Activated CD4-positive, alpha-beta memory T cell treated with anti-CD3 and anti-CD28 coated beads for 36 hours (primary cell): ENCODE measurements at places on chromosomes 1 and 21.

DNA sequence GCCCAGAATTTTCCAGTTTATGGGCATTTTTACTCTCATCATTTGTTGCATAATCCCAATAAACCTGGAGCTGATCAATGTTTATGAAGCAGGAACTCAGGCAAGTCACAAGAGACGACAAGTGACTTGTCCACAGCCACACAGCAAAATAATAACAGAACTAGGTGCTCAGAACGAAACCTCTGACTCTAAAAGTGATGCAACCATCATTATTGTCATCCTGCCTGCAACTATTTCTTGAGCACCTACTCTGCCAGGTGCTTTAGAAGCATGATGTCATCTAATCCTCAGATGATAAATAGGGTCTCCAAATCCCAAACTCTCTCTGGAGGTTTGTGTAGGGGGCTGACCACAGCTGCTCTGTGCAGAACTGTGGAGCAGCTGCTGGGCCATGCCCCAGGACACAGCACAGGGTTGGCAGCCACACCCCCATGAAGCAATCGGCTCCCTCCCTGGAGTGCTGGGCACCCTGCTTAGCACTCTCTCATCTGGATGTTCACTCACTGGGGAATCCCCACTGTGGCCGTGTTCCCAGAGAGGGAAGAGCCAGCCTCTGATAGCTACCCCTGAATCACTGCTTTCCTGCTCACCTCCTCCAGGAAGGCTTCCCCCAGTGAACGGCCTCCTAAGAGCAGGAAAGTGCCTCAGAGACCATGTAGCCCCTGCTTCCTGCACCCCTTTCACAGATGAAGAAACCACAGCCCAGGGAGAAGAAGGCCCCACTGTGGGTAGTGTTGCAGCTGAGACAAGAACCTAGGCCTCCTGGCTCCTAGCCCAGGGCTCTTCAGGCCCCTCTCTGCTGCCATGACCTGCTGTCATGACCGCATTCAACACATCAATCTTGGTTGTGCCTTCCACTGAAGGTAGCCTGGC is 2.1 kb downstream of the TTC22 start:
- peak; percentile 78 for DNase-seq

GRCh38 chr1:163771637-163772036 is 449.9 kb downstream of the NUF2 start:
- no peak for DNase-seq

DNA sequence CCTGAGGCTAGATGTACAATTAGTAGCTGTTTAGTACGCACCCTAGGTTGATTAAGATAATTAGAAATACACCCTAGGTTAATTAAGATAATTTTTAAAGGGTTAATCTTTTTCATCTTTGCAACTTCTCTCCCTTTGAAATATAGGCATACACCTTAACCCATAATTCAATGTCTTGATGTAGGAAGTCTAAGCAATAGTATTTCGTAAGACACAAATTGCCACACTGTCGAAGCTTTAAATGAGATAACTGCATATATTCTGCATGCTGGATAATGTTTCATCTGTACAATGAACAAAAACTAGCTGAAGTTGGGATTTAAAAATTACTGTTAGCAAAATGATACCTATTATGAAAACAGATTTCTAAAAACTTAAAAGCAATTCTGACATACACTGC is 122.9 kb downstream of the EVI5 start:
- DNase-seq, result no peak

- no peak for DNase-seq
Observed at GRCh38 chr21:16241479-16241963, 511.7 kb downstream of the USP25 start.

DNA sequence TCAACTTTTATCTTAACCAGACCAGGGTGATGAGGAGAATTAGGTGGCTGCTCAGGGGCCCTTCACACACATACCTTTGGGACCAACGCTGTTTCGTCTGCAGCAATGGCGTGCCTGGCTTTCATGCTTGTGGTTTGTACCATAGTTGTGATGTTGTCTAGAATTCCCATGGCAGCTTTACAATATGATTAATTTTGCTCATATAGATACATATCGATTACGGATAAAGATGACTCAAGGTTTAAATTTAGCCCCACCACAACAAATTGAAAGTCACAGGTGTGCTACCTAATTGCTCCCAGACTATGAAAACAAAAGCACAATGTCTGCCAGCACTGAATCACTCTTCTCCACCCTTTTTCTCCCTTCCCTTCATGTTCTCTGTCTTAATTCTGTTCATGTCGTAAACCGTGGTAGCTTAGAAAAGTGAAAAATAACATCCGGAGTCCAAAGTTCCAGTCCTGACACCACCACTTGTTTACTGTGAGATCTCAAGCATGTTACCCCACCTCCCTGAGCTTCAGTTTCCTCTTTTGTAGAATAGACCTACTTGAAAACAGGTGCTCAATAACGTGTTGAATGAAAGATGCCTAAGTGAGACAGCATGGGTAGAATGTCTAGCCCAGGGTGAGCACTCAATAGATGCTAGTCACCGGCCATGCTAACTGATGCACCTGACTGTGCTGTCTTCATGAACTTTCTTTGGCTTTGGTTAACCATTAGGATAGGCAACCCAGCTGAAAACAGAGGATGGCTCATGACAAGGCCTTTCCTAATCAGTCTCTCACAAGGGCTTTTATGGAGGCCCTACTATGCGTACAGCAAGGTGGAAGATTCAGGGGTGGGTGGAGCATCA is 22.1 kb upstream of the JUN start:
- DNase-seq, result no peak

- no peak for DNase-seq
Observed at GRCh38 chr1:217539510-217539909, 91.4 kb downstream of the GPATCH2 start.
